Neural crest cell (in vitro differentiated cells): ENCODE measurements at places on chromosomes 7 and 10. TPM values are rescaled to one million over a fixed set of nuclear protein-coding genes. Genes with fewer than 3 reads are reported as not detected.
A peak's percentile ranks its signal among the peaks of the same experiment; 100 is the strongest.

GRM8 gene
- total RNA-seq: 2.6 and 2.7 TPM in 2 replicates

TFR2 gene
- total RNA-seq: 1.7 and 2.4 TPM in 2 replicates

NKX6-2 gene
- 0.32 TPM in 1 of 2 replicates, not detected in the other for total RNA-seq

ELAPOR2 gene
- total RNA-seq: 42.2 and 44.4 TPM in 2 replicates

VENTX gene
- not detected in 2 replicates for total RNA-seq

PRTFDC1 gene
- 26.7 and 32.0 TPM in 2 replicates for total RNA-seq

- peaks cover 6% of the 10 kb centered on the region for H3K4me1 ChIP-seq
- no peaks in the 10 kb centered on the region for H3K27me3 ChIP-seq
- no peaks in the 10 kb centered on the region for H3K36me3 ChIP-seq
- no peak overlapping the region for H3K4me3 ChIP-seq
- DNase-seq: peak; percentile 12
Measured at GRCh38 chr7:16071246-16071857, 350.0 kb downstream of the CRPPA start.

DNA sequence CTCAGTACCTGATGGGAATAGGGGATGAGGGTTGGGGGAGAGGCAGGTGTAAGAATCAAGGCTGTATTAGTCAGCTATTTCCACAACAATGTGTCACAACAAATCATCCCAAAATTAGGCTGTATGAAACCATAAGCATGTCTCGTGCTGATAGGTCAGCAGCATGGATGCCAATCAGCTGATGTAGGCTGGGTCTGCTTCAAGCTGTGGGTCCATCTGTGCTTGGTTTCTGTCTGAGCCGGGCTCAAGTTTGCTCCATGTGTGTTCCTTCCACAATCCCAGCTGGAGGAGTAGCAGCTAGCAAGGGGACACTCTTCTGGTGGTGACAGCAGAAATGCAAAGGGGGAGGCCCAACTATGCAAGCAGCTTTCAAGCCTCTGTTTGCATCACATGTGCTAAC lies 97.9 kb upstream of the ZNF746 start:
- H3K4me3 ChIP-seq: no peak overlapping the region
- no peak for DNase-seq
- no peaks in the 10 kb centered on the region for H3K27me3 ChIP-seq
- peak overlapping the region; percentile 19 for H3K27ac ChIP-seq
- no peaks in the 10 kb centered on the region for H3K4me1 ChIP-seq
- H3K36me3 ChIP-seq: peaks cover 10% of the 10 kb centered on the region

DNA sequence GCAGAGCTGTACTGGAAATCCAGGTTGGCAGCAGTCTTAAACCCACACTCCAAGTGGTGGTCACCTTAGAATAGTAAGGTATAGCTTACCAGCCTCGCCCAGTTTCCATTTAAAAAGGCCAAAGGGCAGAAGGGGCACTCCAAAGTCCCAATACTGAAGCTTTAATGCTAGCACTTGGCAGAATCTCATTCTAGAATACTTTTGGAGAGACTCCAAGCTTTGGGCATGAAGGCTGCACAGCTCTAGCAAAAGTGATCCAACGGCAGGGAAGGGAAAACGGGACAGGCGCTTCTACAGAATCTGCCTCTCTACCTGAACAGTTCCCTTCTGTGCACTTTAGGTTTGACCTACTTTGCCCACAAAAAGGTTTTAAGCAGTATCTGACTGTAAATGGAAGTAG lies 19.7 kb downstream of the SMURF1 start:
- H3K27me3 ChIP-seq: no peaks in the 10 kb centered on the region
- no peak overlapping the region for H3K27ac ChIP-seq
- peaks cover 10% of the 10 kb centered on the region for H3K36me3 ChIP-seq
- H3K4me1 ChIP-seq: peaks cover 37% of the 10 kb centered on the region

DNA sequence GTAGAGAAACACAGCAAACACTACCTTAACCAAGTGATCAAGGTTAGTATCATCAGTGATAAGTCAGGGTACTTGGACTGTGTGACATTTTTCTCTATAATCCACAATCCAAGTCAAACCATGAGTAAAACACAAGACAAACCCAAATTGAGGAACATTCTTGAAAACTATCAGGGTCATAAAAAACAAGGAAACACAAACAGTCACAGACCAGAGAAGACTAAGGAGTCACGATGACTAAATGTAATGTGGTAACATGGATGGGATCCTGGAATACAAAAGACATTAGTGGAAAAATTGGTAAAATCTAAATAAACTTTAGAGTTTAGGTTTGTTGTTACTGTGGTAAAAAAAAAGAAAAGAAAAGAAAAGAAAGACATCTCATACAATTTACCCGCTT lies 103.8 kb downstream of the ARMH3 start:
- H3K4me1 ChIP-seq: peaks cover 6% of the 10 kb centered on the region
- no peak overlapping the region for H3K27ac ChIP-seq
- H3K27me3 ChIP-seq: no peaks in the 10 kb centered on the region
- H3K4me3 ChIP-seq: no peak overlapping the region
- no peak for DNase-seq
- peaks cover 41% of the 10 kb centered on the region for H3K36me3 ChIP-seq

GRCh38 chr10:34251177-34251576 lies 563.9 kb downstream of the PARD3 start:
- no peak overlapping the region for H3K27ac ChIP-seq
- H3K4me1 ChIP-seq: peaks cover 7% of the 10 kb centered on the region
- H3K27me3 ChIP-seq: no peaks in the 10 kb centered on the region
- DNase-seq: no peak

DNA sequence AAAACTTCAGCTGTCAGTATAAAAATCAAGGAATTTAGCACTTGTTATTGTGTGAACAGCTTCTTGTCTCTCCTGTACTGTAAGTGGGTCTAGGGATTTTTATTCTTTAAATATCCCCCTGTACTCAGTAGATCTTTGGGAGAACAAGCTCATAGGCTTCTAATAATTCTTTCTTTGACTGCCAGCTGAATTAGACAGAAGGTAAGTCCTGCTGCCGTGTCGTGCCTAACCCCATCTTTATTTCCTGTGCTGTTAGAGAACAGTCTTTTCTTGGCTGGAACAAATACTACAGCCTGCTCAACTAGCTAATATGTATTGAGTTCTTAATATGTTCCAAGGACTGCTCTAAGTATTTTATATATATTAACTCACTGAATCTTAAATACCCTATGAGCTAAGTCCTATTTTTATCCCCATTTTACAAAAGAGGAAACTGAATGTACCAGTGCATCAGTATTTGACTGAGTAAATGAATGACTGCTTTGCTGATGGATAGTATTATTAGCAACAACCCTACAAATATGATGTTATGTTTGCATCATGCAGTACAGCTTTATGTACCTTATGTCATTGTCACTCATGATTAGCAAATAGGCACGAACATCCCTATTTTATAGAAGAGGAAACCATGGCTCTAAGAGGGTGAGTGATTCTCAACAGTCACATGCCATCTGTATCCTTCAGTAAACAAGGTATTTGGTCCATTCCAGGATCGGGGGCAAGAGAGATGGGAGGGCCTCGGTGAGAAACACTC lies 5.5 kb upstream of the DUSP5 start:
- peaks cover 14% of the 10 kb centered on the region for H3K27me3 ChIP-seq
- no peaks in the 10 kb centered on the region for H3K36me3 ChIP-seq
- peaks cover 29% of the 10 kb centered on the region for H3K4me1 ChIP-seq
- H3K27ac ChIP-seq: no peak overlapping the region

- no peak for DNase-seq
- H3K27me3 ChIP-seq: peaks cover 2% of the 10 kb centered on the region
Measured at GRCh38 chr10:44309939-44310761, 74.7 kb downstream of the CXCL12 start.

DNA sequence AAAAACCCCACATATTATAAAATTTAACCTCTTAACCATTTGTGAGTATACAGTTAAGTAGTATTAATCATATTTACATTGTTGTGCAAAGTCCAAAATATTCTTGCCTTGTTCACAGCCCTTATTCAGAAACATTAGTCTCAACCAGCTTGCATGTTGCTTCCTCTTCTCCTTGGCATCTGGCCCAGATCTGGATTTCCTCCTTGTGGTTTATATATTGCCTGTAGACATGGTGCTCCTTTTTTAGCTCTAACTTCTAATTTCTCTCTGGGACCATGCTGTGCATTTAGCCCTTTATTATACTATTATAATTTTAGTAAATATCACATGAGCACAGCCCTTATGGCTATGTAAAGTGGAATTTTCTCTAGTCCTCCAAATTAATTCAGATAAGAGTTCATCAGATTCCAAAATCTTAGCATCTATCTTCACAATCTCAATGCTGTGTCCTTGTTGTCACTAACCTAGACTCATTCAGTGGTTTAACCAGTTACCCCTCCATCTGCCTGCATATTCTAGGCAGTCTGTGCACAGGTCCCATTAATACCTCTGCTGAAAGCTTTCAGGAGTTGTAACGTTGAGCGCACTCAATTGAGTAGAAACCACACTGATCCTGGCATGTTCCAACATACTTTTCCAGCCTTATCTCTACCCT lies 7.9 kb downstream of the CPED1 start:
- DNase-seq: no peak
- H3K4me1 ChIP-seq: no peaks in the 10 kb centered on the region
- H3K27ac ChIP-seq: no peak overlapping the region
- no peak overlapping the region for H3K4me3 ChIP-seq
- H3K27me3 ChIP-seq: peaks cover 3% of the 10 kb centered on the region
- no peaks in the 10 kb centered on the region for H3K36me3 ChIP-seq

DNA sequence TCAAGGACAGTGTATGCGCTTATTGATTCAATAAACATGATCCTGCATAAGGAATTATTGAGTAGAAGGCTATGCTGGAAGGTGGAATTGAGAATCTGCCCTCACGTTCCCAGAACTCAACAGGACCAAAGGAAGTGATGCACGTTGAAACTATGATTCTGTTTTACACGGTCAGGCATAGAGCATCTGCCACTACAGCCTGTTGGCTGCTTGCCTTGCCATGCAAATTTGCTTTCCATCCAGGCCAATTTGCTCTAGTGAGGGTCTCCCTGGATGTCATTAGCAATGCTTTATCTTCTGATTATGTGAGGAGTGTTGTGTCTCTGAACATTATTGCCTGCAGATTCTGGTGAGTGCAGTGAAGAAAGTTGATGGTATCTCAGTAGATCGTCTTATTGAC lies 132.9 kb downstream of the ADRA2A start:
- no peak for DNase-seq
- no peaks in the 10 kb centered on the region for H3K4me1 ChIP-seq
- H3K36me3 ChIP-seq: no peaks in the 10 kb centered on the region
- H3K27ac ChIP-seq: no peak overlapping the region
- H3K27me3 ChIP-seq: peaks cover 4% of the 10 kb centered on the region
- H3K4me3 ChIP-seq: no peak overlapping the region

DNA sequence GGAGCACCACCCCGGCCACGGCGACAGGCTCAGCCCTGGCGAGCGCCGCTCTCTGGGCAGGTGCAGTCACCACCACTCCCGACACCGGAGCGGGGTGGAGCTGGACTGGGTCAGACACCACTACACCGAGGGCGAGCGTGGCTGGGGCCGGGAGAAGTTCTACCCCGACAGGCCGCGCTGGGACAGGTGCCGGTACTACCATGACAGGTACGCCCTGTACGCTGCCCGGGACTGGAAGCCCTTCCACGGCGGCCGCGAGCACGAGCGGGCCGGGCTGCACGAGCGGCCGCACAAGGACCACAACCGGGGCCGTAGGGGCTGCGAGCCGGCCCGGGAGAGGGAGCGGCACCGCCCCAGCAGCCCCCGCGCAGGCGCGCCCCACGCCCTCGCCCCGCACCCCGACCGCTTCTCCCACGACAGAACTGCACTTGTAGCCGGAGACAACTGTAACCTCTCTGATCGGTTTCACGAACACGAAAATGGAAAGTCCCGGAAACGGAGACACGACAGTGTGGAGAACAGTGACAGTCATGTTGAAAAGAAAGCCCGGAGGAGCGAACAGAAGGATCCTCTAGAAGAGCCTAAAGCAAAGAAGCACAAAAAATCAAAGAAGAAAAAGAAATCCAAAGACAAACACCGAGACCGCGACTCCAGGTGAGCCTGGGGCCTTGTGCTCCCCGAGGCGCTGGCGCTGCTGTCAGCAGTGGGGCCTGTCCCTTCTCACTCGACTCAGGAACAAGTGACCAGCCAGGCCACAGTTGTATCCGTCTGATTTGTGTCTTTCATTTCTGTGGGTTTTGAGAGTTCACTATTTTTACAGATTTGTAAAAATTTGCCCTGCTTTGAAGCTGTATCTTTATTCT lies 117.7 kb downstream of the CYTH3 start:
- DNase-seq: no peak
- no peak overlapping the region for H3K4me3 ChIP-seq
- H3K27ac ChIP-seq: no peak overlapping the region
- H3K4me1 ChIP-seq: no peaks in the 10 kb centered on the region
- H3K27me3 ChIP-seq: no peaks in the 10 kb centered on the region

DNA sequence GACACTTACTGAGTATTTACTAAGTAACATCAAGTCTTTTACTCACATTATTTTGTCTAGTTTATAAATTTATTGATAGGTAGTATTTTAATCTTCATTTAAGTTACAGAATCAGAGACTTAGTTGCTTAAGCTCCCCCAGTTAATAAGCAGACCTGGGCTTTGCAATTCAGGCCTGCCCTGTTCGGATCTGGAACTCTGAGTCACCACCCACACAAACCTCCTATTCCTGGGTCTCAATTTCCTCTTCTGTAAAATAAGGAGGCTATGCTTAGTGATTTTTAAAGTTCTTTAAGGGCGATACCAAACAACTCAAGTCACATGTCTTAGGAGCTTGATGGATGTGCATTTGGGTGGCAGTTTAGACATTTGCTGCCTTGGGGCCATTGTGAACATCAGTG lies 3.5 kb upstream of the MGAM start:
- no peak overlapping the region for H3K27ac ChIP-seq
- no peak overlapping the region for H3K4me3 ChIP-seq
- H3K27me3 ChIP-seq: peaks cover 4% of the 10 kb centered on the region
- H3K36me3 ChIP-seq: no peaks in the 10 kb centered on the region

GRCh38 chr7:118792682-118793081 lies 568.2 kb downstream of the ANKRD7 start:
- H3K36me3 ChIP-seq: no peaks in the 10 kb centered on the region
- no peaks in the 10 kb centered on the region for H3K27me3 ChIP-seq
- H3K27ac ChIP-seq: no peak overlapping the region
- no peak for DNase-seq
- H3K4me1 ChIP-seq: no peaks in the 10 kb centered on the region
